ENCODE measurements at places on chromosomes 12 and 14.

DNA sequence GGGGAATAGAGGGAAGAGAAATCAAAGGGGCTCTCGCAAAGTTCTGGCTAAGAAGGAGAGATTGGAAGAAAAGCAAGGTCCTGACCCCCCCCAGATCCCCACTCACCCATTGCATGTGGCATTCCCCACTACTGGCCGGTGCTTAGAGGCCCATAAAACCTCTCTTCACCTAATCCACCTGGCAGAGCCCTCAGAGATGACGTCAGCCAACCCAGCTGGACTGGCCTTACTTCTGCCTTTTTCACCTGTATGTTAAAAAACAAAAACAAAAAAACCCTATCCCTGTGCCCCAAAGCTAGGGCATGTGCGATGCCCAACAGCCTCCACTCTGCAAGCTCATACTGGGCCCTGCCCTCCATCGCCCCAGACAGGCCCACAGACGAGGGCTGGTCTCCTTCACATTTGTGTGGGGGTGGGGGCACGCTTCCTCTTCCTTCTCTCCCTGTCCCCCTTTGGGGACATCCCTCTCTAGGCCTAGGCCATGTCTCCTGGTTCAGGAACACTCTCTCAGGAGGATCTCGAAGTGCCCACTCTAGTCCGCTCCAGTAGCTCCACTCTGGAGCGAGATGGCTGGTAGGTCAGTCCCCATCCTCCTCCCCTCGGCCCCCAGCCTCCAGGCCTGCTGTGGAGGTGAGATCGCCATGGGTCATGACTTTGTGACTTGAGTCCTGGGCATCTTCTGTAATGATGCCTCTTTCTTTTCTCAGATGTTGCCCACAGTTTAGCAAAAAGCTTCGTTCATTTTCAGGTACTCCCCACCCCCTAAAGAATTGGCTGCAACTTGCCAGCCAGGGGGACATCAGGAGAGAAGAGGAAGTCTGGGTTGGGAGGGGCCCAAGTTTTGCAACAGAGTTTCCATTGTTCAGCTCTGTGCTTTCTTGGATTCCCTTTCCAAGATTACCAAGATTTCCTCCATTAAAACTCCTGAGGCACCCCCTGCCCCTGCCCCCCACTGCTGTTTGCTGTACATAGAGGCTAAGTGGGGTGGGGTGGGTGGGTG lies 37.0 kb downstream of the FIGNL2 start:
- DNase-seq, result no peak

DNA sequence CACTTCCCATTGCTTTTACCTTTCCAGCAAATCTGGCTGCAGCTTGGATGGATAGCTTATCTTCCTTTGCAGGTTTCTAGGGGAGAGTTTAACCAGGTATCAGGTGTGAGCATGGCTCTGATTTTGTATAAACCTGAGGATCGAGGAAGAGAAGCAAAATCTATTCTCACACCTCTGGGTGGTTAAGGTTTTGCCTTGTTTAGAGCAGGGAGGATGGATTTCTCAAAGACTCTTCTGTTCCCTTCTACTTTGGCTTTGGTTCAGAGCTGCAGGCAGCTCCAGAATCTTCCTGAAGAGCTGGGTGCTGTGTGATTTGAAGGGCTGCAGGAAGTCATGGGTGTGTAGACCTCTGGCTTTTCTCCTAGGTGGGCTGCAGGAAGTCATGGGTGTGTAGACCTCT lies 1.7 kb downstream of the JDP2 start:
- DNase-seq, result no peak

GRCh38 chr12:11651381-11651780 lies 1.9 kb downstream of the ETV6 start:
- no peak for DNase-seq

DNA sequence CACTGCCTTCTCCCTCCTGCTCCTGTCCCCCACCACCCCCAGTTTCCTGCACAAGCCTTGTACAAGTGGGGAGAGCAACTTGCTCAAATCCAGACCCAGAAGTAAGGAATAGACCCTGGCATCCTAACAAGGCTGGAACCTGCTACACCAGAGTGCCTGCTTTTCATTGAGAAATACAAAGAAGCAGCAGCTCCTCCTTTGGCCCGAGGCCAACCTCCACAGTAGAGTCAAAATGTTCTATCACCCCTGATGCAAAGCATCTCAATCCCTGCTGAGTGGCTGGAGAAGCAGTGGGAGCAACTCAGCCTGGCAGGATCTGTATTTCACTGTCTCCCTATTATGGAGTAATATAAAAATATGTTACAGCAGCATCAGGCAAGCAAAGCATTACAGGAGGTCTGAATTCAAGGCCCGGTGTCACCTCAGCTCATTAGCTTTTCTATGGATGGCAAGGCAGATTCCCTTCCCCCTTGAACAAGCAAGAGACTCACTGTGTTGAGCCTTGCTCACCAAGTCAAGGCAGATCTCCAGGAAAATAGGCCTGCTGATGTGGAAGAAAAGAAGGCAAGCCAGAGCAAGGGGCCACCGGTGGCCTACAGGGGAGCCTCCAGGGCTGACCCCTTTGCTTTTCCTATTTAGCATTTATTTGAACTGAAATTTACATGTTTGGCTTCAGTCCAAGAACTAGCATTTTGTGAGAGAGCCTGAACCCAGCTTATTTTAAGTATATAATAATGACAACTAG lies 186.3 kb upstream of the EGLN3 start:
- no peak for DNase-seq

- no peak for DNase-seq
Observed at GRCh38 chr12:4496145-4496838, 42.4 kb upstream of the RAD51AP1 start.

DNA sequence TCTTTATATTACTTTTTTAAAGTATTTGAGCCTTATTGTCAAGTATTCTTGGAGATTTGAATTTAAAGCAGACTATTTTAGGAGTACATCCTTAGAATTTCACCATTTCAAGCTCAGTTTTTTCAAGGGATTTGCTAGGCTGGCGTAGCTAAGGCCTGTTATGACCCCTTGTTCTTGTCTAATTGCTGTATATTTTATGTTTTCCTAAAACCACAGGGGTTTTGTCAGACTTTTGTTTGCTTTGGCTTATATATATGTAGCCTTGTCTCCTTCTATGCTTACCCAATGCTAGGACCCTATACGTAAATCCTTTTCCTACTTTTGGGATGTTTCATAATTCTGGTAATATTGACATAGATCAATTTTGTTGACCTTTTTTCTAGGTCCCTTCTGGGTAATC lies 147.0 kb upstream of the SYT10 start:
- no peak for DNase-seq

- no peak for DNase-seq
Observed at GRCh38 chr12:64825143-64826021, 935 bp downstream of the TBC1D30 start.

GRCh38 chr12:71810921-71811320 lies 28.6 kb upstream of the TBC1D15 start:
- no peak for DNase-seq

DNA sequence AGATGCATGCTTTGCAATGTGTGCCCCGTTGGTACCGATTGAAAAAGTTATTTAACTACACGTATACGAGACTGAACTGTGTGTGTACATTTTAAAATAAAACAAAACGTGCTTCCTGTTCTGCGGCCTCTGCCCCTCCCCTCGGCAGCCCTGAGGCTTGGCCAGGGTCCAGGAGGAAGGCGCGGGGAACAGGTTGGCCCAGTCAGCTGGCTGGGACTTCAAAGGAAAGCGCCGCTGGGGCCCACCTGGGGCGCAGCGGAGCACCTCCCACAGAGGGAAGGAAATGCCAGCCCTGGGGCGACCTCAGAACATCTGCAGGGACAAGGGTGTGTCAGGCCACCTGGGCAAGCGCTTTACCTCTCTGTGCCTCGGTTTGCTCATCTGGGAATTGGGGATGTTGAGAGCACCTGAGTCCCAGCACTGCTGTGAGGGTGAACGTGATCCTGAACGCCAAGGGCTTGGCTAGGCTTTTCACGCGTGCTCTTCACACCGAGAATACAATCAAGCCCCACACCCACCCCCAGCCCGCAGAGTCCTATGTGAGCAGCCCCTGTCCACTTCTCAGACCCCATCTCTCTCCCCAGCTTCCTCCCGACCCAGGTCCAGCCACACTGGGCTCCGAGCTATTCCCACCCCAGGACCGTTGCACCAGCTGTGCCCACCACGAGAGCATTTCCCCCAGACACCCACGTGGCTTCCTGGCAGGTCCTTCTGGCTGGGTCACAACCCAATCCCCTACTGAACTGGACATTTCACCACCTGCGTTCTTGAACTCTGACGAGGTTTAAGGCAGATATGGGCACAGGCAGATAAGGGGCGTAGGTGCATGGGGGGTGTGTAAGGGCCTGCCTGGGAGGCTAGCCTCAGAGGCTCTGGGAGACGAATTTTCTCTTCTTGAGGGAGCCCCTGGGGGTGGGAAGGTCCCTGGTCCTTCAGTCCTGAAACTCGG lies 41.9 kb upstream of the NCOR2 start:
- peak; percentile 98 for DNase-seq

- no peak for DNase-seq
Observed at GRCh38 chr12:95096852-95097251, 23.4 kb upstream of the NR2C1 start.

DNA sequence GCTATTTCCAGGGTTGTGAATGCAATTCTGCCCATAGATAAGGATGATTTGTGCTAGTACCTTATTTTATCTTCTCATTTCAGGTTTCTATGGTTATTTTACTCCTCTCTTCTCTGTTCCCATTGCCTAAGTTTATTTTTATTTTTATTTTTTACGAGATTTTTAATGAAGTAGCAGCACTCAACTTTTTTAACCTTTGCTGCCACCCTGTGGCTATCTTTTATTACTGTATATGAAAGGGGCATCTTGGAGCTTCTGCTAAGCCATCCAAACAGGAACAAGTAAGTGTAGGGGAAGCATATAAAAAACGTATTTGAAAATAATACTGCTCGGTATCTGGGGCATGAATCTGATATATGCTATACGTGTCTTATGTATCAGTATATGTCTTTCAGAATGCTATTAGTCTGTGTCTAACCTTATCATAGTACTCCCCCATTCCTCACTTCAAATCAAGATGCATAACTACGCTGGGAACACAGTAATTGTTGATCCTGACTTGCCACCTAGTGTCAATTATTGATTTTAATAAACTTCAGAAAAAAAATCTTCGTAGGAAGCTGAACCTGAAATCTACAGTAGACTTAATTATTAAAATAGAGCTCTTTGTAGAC lies 60.3 kb downstream of the KLRG1 start:
- DNase-seq, result peak; percentile 58

Data from HT-29 (cell line).